ENCODE measurements at places on chromosomes 6 and 20.
A peak's percentile ranks its signal among the peaks of the same experiment; 100 is the strongest.

DNA sequence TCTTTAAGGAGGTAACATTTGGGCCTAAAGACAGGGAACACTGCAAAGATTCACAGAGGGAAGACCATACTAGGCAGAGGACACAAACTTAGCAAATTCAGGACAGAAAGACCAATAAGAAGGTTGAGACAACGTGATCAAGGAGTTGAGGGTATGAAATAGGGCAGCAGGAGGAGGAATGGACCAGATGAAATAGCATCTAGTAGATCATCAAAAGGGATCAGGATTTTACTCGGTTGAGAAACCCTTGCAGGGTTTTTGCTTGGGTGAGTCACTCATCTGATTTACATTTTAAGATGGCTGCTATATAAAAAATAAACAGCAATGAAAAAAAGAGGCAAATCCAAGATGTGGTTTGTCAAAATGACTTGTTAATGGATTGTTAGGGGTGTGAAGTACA, 4.7 kb downstream of the BCLAF1 start:
- no peak for DNase-seq

- no peak for DNase-seq
These were observed 241.9 kb downstream of the CD83 start for GRCh38 chr6:14359438-14359837.

- no peak for DNase-seq
These were observed 28.4 kb downstream of the FOXA2 start for GRCh38 chr20:22555791-22556564.

DNA sequence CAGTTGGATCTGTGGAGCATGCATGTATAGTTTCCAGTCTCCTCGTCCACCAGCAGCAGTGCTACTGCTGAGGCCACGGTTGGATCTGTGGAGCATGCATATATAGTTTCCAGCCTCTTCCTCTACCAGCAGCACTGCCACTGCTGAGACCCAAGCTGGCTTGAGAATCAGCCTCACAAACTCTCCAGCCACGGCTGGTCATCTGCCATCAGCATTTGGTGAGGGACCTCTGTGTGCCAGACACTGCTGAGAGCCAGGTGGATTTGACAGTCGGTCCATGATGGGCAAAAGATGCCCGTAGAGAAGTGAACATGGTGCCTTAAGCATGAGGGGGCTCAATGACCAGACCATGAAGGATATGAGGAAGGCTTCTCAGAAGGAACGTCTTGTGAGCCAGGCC, 46.4 kb downstream of the SLC9A8 start:
- no peak for DNase-seq

GRCh38 chr6:144619966-144620365, 334.8 kb downstream of the UTRN start:
- DNase-seq, result peak; percentile 77

DNA sequence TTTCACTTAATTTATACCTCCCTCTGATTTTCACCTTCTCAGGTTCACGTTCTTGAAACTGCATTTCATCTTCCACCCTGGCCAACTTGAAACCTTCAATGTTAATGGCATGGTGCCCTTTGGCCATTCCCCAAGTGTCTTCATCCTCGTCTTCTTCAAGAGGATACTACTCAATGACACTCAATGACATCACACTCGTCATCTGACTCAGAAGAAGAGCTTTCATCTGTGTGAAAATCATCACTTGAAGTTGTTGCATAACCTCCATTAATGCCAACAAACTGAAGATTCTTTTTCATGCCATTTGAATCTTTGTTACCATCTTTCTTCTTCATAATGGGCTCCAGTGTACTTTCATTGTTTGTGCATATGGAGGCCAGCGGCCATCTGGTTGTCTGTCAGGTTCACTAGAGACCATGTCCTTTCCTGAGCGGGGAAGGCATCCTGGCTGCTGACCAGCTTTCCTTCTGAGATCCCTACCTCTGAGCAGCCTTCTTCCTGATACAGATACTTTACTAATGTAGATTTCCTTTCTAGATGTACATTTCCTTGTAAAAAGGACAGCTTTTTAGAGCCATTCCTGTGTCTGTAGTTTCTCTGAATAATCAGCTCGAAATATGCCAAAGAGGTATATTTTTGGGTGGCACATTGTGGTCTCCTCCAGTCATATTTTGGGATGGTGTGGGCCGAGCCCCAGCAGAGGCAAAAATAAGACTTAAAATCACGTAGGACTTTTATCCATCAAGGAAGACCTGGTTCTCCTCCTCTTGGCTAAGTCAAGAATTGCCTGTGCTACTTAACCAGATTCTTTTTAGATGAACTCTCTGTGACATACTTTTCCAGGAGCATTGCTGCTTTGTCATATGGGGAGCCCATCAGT, 21.3 kb downstream of the TRMT6 start:
- no peak for DNase-seq

- DNase-seq, result no peak
These were observed 468.5 kb downstream of the KIF16B start for GRCh38 chr20:16104783-16105182.

- DNase-seq, result no peak
These were observed 2.0 kb downstream of the BHLHE23 start for GRCh38 chr20:63004607-63005364.

- no peak for DNase-seq
These were observed 40.6 kb downstream of the MTFR2 start for GRCh38 chr6:136209496-136209895.

- DNase-seq, result peak; percentile 35
These were observed 44.0 kb upstream of the DDR1 start for GRCh38 chr6:30840084-30840934.

- DNase-seq, result no peak
These were observed 7.4 kb downstream of the SRC start for GRCh38 chr20:37353285-37353849.

DNA sequence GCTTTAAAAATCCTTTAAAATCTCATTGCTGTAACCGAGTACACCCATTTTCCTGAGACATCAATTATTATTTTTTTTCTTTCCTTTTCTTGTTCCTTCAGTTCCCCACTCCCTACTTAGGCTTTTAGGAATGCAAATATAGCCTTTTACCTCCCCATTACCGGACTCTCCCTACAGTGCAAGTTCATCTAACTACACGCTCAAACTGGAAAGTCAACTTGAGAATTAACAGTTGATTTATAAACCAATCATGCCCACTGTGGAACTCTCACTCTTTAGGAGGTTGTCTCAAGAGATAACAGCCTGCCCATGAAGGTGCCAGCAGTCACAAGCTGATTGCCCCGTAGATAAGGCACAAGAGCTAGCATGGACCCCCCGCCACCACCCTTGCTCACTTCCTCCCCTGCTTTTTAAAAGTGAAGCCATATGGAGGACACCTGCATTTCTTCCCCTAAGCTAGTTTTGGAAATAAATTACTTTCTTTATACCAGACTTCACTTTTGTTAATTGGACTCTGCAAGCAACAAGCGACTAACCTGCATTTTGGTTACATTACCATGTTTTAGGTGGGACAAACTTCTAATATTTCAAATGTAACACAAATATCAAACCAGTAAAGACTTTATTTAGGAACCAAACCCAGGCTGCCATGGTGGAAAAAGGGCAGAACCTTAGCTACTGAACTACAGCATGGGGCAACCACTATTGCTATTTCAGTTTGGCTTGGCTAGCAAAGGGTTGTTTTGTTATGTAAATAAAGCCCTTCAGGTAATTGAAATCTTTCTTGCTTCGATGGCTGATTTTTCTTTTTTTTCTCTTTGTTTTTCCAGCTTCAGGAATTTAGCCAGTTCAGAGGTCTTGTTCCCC, 34.9 kb downstream of the UBD start:
- DNase-seq, result no peak

DNA sequence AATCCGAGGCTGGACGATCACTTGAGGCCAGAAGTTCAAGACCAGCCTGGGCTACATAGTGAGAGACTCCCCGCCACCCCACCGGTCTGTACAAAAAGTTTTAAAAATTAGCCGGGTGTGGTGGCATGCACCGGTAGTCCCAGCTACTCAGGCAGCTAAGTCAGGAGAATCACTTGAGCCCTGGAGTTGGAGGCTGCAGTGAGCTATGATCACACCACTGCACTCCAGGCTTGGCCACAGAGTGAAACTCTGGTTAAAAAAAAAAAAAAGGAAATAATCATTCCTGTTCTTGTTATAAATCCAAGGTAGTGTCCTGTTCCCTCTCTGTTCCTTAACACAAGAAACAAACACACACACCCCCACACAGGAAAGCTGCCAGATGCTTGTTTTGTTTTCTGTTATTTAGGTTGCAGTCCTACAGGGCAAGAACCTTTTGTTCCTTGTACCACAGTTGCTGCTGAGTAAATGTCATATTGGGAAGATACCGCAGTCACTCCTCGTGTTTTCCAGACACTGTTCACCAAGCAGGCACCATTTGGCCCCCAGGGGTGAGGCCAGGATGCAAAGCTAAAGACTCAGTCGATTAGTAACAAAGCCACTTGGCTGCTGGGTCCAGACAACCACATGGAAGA, 28.9 kb downstream of the ASIP start:
- DNase-seq, result no peak

DNA sequence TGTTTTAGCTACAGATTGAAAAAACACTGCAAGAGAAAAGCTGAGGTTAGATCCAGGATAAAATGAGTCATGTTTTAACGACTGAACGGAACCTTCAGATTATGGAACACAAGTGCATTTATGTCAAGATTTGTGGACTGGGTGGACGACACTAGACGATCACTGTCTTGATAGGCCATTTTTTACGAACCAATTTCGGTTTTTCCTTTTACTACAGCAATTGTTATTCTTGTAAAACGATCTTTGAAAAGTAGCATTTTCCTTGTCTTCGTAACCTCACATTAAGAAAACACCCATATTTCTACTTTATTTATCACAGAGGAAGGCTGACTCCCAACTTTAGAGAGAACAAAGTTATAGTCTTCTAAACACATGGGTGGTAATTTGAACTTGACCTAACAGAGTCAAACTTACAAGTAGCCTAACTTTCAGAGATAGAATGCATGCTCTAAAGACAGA, 294.2 kb upstream of the TCF21 start:
- DNase-seq, result no peak

DNA sequence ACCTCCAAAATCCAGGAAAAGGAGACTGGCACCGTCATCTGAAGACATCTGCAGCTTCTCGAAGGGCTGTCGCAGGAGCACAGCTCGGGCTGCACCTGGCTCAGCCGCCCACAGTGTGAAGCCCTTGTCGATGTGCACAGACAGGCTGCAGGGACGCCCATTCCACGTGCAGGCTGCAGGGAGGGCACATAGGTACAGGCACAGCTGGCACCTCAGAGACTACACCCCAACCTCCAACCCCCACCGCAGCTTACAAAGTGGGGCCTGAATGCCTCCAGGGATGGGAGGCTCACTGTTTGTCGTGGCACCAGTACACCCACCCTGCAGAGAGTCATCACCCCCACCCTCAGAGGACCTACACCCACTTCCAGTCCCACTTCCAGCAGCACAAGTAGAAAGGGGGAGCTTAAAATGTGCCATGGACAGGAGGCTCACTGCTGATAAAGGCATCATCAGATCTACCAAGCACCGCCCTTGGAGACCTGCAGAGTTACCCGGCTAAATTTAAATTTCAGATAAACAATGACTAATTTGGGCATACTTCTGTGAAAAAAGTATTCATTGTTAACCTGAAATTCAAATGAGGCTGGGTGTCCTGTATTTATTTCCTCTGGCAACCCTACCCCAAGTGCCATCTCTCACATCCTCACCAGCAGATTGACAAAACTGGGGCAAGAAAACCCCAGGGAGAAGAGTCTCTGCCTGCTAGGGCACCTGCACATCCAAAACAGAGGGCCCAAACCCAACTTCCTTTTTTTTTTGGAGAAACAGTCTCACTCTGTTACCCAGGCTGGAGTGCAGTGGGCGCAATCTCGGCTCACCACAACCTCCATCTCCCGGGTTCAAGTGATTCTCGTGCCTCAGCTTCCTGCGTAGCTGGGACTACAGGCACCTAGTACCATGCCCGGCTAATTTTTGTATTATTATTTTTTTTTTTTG, 7.7 kb upstream of the CDK5RAP1 start:
- DNase-seq, result no peak

- no peak for DNase-seq
These were observed 22.5 kb downstream of the SULF2 start for GRCh38 chr20:47762699-47763268.

- no peak for DNase-seq
These were observed 74.7 kb downstream of the LAMA4 start for GRCh38 chr6:112179631-112180030.

GRCh38 chr6:13488015-13488895, 855 bp upstream of the GFOD1 start:
- DNase-seq, result no peak

DNA sequence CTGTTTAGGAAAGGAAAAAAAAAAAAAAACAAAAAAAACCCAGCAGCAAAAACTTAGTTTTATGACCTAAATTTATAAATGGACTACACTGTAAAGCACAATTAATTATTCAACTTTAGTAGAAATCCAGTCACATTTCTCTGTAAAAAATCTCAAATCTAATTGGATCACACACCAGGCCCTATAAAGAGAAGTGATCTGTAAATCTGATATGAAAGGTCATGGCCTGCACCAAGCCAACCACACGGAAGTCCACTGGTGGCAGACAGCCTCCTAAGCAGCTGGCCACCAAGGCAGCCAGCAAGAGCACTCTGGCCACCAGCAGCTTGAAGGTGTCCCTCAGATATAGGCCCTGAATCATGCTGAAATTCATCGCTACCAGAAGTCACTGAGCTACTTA, 131.6 kb downstream of the HFE start:
- no peak for DNase-seq

- DNase-seq, result no peak
These were observed 143.4 kb upstream of the EEF1E1 start for GRCh38 chr6:8245726-8246125.

GRCh38 chr6:30020626-30021025, 40.4 kb upstream of the POLR1H start:
- DNase-seq, result no peak

DNA sequence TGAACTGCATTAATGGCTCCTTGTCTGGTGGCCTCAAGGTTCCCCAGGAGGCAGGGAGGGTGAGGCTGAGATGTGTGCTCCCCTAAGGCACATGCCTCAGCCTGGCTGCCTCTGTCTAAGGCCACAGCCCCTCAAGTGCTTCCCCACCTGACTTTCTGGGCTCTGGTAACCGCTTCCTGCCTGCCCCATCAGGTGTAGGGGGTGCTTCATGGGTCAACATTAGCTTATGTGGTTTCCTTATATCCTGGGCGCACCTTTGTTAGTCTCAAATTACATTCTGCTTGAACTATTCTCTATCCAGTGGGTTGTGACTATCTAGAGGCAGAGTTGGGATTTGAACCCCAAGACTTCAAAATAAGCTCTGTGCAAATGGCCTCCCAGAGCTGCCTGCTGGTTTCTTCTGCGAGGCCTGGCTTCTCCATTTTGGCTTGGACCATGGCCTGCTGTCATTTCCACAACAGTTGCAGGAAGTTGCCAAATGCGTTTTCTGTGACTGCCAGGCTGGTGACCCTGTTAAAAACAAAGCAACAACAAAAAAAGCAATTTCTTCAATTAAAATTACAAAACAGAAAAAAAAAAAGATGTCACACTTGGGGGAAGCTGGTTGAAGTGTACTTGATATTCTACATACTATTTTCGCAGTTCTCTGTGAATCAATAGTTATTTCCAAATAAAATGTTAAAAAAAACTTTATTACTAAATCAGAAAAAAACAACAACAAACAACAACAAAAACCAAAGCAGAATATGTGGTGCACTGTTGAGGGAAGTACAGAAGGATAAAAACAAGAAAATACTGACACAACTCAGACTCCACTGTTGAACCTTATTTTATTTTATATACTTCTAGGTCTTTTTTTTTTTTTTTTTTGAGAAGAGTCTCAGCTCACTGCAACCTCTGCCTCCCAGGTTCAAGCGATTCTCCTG, 20.0 kb upstream of the ZNFX1 start:
- no peak for DNase-seq

GRCh38 chr20:41619360-41620100, 1.4 kb upstream of the CHD6 start:
- DNase-seq, result no peak

Measured in HAP-1 (cell line).